ENCODE measurements at places on chromosomes 11 and 22.

DNA sequence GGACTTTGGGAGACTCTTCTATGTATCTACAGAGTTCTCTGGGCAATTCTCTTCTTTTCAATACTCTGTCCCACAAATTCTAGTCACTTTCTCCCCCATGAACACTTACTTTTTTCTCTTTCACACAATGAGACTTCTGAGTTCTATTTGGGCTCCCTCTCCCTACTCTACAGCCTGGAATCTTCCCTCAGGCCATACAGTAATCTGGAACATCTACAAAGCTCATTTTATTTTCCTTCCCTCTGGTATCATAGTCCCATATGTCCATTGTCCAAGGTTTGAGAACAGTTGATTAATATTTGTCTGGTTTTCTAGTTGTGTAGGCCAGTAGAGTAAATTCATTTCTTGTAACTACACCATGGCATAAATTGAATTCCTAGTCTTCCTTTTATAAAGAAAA lies 544.6 kb upstream of the RAG2 start:
- DNase-seq = no peak

DNA sequence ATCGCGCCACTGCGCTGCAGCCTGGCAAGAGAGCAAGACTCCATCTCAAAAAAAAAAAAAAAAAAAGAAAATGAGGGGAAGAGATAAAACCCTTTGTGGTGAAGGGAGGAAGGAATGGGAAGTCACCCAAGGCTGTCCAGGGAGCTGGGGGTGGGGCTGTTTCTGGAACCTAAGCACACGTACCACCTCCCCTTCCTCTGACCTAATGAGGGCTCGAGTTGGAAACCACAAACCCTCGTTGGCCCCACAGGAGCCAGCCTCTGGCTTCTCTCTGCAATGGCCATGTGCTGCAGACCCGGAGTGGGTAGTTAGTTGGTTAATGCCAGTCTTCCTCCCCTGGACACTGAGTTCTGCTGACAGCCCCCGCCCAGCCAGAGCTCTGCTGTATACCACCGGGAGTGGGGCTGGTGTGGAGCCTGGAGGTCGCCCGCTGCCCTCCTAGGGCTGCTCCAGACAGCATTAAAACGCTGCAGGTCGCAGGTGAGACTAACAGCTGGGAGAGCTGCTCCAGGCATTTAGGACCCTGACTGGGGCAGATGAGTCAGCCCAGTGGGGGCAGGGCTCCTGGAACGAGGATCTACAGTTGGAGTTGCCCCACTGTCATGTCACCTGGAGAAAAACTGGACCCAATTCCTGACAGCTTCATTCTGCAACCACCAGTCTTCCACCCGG lies at the start of gene LGALS12:
LGALS12 (plus strand) TSS at position 228 of the 672 bp plus-strand sequence; CDS start at position 603, 375 bp downstream.
- DNase-seq = no peak

DNA sequence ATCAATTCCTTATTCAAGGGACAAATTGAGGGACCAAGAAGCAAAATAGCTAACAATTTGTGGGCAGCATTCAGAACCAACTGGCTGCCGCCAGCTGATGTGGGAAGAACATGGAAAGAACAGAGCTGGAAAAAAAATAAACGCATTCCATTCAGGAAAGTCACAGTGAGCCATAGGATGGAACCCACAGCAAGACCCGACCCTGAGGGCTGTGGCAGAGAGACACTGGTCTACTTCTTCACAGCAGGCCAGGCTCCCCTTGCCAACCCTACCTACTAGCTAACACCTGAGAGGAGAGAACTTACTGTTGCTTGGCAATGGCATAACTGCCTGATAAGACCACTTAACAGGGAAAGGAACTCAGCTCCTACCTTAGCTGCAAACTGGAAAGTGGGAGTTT lies 123.5 kb upstream of the APOA1 start:
- DNase-seq = no peak

GRCh38 chr22:39466228-39467006 lies 9.6 kb downstream of the MGAT3 start:
- no peak for DNase-seq

GRCh38 chr11:100459811-100460210 lies 227.3 kb upstream of the ARHGAP42 start:
- DNase-seq = no peak

- no peak for DNase-seq
Observed at GRCh38 chr11:70531281-70532065, 133.1 kb downstream of the CTTN start.

DNA sequence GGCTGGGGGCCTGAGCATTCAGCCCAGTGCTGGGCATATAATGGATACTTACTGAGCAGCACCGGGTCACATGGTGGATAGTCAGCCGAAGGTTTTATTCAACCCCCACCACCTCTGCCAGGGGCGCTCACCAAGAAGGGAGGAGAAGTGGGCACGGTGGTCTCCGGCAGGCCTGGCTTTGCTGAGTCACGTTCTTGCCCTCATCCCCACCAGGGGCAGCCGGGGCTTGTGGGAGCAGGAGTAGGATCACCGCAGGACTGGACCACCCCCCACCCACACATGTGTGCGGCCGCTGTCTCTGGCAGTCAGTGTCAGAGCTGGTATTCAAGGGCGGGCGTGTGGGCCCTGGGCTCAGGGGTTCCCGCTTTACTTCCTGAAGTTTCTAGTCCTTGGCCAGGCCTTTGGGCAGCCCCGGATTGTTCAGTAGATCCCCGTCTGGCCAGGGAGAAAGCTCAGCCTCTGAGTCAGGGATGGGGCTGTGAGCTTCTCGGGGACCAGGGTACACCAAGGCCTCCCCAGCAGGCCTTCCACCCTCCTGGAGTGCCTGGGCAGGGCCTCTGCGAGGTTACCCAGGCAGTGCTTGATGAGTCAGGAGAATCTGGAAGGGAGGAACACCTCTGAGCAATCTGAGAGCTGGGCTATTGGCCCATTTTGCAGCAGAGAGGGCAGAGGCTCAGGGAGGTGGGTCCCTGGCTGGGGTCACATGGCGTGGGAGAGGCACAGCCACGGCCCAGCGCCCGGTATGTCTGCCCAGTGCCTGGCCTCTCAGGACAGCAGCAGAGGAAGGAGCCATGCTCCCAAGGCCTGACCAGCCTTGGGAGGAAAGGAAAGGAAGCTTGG lies 60.6 kb downstream of the RTL6 start:
- no peak for DNase-seq

All from activated CD4-positive, CD25-positive, alpha-beta regulatory T cell (primary cell).